Fibroblast of villous mesenchyme (primary cell): ENCODE measurements at places on chromosomes 7 and 10. TPM values are rescaled to one million over a fixed set of nuclear protein-coding genes. Genes with fewer than 3 reads are reported as not detected.

ATE1 gene
- 18.4 and 33.2 TPM in 2 replicates for total RNA-seq

UTF1 gene
- total RNA-seq = not detected in 2 replicates

CDHR3 gene
- total RNA-seq = 9.1 and 9.7 TPM in 2 replicates

MSS51 gene
- total RNA-seq = 1.3 TPM in 2 replicates

OR6V1 gene
- total RNA-seq = not detected in 2 replicates

TFPI2 gene
- 140 and 218 TPM in 2 replicates for total RNA-seq

GHRHR gene
- total RNA-seq = not detected in 2 replicates

RBP3 gene
- not detected in 2 replicates for total RNA-seq

PTEN gene
- 265 and 276 TPM in 2 replicates for total RNA-seq

CRTAC1 gene
- not detected in 2 replicates for total RNA-seq

IKZF1 gene
- not detected in 2 replicates for total RNA-seq

SH2D4B gene
- under 0.01 TPM in 1 of 2 replicates, not detected in the other for total RNA-seq

ZNF117 gene
- total RNA-seq = 5.2 and 6.5 TPM in 2 replicates

TSPAN15 gene
- total RNA-seq = 5.5 and 6.0 TPM in 2 replicates

SYT15 gene
- under 0.01 and 0.64 TPM in 2 replicates for total RNA-seq

SORCS1 gene
- total RNA-seq = not detected in 2 replicates

SEC24C gene
- 42.8 and 54.0 TPM in 2 replicates for total RNA-seq

C10orf67 gene
- total RNA-seq = under 0.01 TPM in 2 replicates

TACR2 gene
- total RNA-seq = under 0.01 TPM in 1 of 2 replicates, not detected in the other
